Hematopoietic multipotent progenitor cell treated with erythropoietin and hydrocortisone succinate and interleukin-3 and kit ligand, for 4 days (in vitro differentiated cells): ENCODE measurements at places on chromosomes 12 and 14.

DNA sequence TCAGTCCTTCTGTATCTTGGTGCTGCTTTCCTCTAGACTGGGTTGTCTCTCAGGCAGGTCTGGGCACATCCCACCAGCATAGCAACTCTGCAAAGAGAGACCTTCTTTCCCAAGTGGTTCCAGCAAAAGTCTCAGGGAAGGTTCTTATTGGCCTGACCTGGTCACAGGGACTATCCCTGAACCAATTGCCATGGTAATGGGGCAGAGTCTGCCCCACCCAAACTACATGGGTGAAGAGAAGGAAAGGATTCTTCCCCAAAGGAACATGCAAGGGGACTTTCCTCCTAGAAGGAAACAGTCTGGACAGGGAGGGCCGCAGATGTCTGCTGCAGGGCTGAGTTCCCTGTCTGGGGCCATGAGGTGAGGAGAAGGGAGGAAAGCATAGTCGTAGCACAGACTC is 122.2 kb upstream of the NCOR2 start:
- DNase-seq = no peak

- no peak for DNase-seq
These were observed 380.1 kb upstream of the TMEM132C start for GRCh38 chr12:127886827-127887226.

- no peak for DNase-seq
These were observed 554 bp upstream of the TSPAN31 start for GRCh38 chr12:57744194-57744776.

DNA sequence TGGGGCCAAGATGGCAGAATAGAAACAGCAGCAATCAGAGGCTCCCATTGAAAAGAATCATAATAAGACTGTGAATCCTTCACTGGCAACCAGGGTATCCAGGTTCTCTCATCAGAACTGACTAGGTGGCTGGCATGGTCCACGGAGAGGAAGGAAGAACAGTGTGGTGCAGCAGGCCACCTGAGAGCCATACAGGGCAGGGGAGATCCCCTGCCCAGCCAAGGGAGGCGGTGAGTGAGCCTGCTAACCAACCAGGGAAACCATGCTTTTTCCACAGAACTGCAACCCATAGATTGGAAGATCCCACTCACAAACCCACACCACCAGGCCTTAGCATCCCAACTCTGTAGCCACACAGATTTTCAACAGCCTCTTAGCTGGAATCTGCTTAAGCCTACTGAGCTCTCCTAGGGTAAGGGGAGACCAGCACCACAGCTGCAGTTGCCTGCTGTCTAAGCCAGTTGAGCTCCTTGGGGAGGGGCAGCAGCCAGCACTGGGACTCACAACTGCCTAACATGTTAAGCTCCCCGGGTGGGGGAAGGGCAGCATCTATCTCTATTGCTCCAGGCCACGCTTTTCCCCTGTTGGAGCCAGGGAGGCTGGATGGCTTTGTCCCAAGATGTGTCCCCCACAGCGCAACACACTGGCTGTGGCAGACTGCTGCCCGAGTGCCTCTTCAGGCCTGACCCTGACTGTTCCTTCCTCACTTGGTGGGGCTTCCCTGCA is 342.6 kb upstream of the CCDC196 start:
- no peak for DNase-seq

DNA sequence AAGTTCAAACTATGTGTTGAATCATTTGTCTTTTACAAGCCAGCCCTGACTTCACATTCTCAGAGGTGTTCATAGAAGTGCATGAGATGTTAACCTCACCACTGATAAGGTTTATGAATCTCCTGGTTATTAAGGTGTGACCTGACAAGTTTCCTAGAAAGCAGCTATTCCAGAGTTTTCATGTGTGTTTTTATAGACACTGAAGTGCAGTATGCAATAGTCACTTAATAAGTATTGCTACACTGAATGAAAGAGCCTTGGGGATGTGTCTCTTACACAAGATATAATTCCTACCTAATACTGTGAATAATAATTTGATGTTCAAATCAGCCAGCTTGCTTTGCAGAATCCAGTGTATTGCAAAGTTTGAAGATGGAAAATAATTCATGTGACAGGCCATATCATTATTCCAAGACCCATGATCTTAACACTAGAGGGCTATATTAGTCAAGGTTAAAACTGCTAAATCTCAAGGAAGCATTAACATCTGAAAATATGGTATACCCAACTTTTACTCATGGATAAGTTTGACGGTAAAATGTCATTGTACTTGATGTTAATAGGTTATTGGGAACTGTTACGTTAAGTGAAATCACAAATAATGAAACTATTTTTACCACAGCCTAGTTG is 13.0 kb downstream of the SLC25A3 start:
- peak; percentile 56 for DNase-seq

GRCh38 chr12:108720757-108721514 is 10.4 kb downstream of the CORO1C start:
- DNase-seq = no peak

- peak; percentile 66 for DNase-seq
These were observed 23.5 kb downstream of the SDSL start for GRCh38 chr12:113445544-113446171.

- DNase-seq = no peak
These were observed 58.3 kb downstream of the PRIMA1 start for GRCh38 chr14:93729993-93730392.

GRCh38 chr12:32117316-32117715 is 10.7 kb downstream of the BICD1 start:
- no peak for DNase-seq

DNA sequence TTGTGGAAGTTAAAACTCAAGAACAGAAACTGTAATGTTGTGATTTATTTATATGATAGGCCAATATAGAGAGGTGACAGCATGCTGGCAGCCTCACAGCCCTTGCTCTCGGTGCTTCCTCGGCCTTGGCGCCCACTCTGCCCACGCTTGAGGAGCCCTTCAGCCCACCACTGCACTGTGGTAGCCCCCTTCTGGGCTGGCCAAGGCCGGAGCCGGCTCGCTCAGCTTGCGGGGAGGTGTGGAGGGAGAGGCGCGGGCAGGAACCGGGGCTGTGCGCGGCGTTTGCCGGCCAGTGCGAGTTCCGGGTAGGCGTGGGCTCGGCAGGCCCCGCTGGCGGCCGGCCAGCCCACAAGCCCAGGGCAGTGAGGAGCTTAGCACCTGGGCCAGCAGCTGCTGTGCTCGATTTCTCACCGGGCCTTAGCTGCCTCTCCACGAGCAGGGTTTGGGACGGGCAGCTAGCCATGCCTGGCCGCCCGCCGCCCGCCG is 65.8 kb upstream of the SLC8A3 start:
- DNase-seq = peak; percentile 83

DNA sequence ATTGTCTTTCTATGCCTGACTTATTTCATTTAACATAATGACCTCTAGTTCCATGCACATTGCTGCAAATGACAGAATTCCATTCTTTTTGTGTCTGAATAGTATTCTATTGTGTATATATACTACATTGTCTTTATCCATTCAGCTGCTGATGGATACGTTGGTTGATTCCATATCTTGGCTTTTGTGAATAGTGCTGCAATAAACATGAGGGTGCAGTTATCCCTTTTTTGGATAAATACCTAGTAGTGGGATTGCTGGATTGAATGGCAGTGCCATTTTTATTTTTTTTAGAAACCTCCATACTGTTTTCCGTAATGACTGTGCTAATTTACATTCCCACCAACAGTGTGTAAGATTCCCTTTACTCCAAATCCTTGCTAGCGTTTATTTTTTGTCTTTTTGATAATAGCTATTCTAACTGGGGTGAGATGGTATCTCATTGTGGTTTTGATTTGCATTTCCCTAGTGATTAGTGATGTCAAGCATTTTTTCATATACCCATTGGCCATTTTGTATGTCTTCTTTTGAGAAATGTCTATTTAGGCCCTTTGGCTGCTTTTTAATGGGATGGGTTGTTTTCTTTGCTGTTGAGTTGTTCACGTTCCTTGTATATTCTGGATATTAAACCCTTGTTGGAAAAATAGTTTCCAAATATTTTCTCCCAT is 2.3 kb downstream of the OAS2 start:
- DNase-seq = peak; percentile 33

DNA sequence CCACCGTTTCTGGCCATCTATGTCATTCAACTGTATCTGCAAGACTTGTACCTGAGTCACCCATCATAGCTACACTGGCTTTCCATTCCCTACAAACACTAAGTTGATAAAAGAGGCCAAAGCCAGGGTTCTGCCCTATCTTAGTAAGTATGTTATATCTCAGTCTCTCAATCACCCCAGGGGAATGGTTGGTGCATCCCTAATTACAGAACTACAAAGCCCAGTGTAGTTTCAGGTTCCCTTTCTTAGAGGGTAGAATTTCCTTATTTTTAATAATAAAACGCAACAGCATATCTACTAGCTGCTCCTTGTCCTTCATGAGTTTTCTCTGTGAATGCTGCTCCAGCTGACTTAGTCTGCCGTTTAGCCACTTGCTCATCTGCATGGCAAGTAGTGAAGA is 57.6 kb downstream of the ST8SIA1 start:
- DNase-seq = no peak

DNA sequence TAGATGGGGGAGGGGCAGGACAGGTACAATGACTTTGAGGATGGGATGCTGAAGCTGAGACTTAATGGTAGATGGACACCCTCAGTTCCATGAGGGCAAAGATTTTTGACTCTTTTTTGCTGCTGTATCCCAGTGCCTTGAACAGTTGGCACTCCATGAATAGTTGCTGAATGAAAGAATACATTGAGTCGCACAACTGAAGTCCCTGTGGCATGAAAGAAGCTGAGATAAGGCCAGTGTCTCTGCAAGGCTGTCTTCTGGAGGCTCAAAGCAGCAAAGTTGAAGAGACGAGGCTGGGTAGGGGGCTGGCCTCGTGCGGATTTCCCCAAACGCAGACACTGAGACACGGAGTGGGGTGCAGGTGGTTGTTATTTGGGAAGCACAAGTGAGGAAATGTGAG is 179.3 kb downstream of the ADCK1 start:
- DNase-seq = no peak

DNA sequence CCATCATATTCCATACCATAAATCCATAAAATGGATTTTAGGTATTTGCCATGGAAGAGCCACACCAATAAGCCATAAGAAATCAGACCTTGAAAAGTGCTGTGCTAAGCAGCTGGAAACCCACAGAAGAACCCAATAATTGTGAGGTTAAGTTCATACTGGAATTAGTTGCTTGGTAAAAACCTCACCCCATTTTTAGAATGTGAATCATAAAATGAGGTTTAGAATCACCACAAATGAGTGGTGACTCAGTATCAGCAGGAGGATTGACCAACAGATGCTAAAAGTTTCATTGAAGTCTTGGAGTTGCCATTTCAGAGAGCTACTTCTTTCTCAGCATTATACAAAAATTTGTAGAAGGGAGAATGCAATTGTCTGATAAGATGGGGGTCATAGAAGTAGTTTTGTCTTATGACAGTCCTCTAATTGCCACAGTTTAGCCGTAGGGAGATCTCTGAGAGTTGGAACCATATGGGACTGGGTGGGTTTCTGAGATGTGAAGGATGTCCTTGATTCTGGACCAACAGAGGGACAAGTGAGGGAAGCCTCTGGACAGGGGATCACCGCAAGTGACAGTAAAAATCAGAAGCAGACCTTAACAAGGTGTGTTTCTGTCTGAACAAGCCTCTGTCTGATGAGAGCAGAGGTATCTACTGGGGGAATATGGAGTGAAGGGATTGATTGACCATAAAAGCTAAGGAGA is 1.4 kb upstream of the STON2 start:
- DNase-seq = peak; percentile 76

GRCh38 chr12:20213723-20214625 is 154.4 kb upstream of the PDE3A start:
- DNase-seq = no peak

- DNase-seq = peak; percentile 37
These were observed 297.1 kb downstream of the KSR2 start for GRCh38 chr12:117671734-117672133.

- DNase-seq = peak; percentile 30
These were observed 4.5 kb downstream of the DCN start for GRCh38 chr12:91178139-91178561.

- DNase-seq = peak; percentile 67
These were observed 33.1 kb upstream of the PTPRO start for GRCh38 chr12:15289192-15289591.

GRCh38 chr12:129753586-129753985 is 150.2 kb downstream of the TMEM132D start:
- DNase-seq = no peak

DNA sequence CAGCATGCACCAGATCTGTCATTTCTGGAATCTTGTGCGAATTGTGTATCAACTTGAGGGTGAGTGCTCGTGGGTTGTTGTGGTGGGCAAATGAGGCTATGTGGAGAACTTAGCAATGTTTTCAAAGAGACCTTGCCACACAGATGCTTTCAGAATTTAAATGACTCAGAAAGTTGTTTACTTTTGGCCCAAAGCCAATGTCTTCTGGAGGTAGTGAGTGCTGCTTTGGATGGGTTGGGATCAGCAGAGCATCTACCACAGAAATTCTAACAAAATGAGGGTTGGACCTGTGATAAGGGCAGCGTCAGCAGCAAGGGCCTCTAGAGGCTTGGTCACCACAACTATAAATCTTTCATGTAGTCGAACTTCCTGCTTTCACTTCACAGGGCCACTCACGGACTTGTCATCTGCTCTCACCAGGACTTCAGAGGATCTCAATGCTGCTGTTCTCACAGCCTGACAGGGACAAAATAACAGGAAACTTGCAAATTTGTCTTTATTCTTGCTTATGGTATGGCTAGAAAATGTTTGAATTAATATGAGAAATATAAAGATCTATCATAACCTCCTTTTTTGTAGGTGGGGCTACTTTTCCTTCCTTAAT is 111.4 kb downstream of the DACT1 start:
- peak; percentile 92 for DNase-seq

GRCh38 chr12:89566615-89567014 is 40.8 kb upstream of the POC1B start:
- peak; percentile 17 for DNase-seq

GRCh38 chr12:116466536-116466935 is 92.6 kb upstream of the MAP1LC3B2 start:
- no peak for DNase-seq

DNA sequence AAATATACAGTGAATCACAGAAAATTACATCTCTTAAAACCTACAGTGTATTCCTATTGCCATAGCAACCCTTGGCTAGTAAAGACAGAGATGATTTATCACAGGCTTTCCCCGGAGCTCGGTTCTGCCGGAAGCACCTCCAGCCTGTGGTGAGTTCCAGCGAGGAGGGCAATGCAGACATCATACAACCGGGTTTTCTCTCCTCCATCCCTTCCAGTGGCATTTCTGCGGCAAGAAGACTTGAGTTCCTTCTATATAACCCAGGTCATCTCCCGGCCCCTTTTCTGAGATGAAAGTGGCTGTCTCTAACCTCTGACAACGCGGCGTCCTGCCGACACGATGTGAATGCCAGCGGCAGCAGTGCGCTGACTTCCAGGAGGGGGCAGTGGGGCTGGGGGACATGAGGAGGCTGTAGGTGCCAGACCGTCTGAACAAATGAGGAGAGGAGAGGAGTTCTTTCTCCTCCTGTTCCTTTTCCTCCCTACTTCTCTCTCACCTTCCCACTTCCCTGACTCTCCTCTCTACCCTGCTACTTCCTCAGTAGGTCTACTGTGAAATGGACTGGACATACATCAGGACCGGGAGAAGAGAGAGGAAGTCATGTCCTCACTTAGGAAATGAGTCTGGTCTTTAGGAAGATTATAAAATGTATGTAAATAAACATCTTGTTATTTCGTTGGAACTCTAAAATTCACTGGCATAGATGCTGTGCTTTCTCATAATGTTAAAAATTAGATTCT is 68.6 kb upstream of the MAX start:
- peak; percentile 77 for DNase-seq
